ENCODE measurements at places on chromosomes 12 and 14. TPM values are rescaled to one million over a fixed set of nuclear protein-coding genes. Genes with fewer than 3 reads are reported as not detected.

DNA sequence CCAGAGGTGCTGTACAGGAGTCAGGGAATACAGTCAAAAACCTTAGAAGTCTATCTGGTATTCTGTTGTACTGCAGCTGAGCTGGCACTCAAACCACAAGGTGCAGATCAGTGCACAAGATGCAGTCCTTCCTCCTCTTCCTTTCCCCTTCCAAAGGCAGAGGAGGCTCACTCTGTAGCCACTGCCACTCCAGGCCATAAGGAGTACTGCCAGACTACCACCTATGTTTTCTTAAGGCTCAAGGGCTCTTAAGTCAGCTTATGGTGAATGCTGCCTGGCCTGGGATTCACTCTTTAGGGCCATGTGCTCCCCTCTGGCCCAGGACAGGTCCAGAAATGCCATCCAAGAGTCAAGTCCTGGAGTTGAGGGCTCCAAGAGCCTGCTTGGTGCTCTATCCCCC, 200.3 kb downstream of the CRADD start:
- no peak for DNase-seq

GRCh38 chr12:91419809-91420208, 237.2 kb upstream of the DCN start:
- DNase-seq, result no peak

DNA sequence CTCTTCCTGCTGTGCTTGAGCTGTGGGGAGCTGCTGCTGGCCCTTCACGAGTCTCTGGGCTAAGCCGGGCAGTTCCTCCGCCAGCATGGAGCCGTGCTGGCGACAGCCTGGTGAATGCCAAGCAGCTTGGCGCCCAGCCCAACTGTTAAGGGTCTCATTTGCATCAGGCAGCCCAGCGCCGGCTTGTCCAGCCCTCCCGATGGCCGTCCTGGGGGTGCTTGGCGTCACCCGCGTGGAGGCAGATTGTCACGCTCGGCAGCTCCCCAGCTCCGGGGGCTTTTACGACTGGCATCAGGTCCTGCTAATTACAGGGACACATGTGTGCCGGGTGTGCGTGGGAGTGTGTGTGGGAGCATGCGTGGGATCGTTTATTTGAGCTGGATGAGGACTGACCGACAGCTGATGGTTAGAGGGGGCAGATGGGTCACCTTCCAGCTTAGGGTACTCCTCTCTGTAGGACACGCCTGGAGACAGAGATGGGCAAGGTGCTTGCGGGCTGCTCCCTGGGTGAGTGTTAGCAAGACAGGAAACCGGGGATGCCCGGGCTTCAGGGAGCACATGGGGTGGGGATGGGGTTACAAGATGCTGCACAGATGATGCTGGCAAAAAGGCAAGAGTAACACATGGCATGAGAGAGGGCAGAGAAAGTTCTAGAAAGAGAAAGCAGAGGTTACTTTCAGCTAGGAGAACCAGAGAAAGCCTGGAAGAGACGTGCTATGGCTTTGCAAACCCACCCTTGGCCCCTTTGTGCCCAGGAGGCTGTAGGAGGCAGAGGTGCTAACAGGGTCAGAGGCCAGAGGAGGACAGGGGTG, 64.1 kb downstream of the KIF26A start:
- peak; percentile 65 for DNase-seq

Gene NR1H4
- 12.2 TPM for polyA plus RNA-seq

GRCh38 chr14:84874436-84874835, 655.5 kb upstream of the FLRT2 start:
- DNase-seq, result no peak

Gene TMEM63C
- 2.4 TPM for polyA plus RNA-seq

DNA sequence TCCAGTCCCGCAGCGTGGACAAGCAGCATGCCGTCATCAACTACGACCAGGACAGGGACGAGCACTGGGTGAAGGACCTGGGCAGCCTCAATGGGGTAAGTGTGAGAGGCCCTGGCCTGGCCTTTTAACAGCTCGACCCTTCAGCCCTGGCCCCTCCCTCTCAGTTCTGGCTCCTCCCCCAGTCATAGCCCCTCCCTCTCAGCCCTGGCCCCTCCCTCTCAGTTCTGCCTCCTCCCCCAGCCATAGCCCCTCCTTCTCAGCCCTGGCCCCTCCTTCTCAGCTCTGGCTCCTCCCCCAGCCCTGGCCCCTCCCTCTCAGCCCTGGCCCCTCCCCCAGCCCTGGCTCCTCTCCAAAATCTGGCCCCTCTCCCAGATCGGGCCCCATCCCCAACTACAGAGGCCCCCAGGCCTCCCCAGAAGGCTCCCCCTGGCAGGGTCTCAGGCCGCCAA, 11.2 kb downstream of the CEP170B start:
- DNase-seq, result no peak

DNA sequence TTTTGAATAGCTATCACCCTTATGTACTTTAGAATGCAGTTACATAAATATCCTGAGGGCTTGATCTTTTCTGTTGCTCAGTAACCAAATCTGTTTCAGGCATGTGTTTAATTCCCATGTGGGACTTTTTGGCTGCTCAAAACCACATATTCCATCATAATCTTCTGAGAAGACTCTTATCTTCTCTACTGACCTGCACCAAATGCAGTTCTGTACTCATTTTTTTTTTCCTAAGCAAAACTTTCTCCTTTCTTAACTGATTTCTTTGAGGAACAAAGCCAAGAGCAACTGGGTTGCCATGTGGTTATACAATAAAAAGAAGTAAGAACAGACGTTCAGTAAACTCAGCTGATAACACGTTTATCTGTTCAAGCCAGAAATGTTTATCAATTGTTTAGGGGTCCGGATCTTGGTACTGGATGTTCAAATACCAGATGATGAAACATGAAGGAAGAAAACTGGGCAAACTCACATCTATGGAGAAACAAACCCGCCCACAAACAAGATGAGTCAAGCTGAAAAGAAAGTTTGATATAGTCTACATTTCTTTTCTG, 50.1 kb downstream of the TMEM132C start:
- DNase-seq, result no peak

Gene INHBC
- 0.22 TPM for polyA plus RNA-seq

Gene TBC1D30
- 5.7 TPM for polyA plus RNA-seq

Gene CISTR
- polyA plus RNA-seq, result not detected

DNA sequence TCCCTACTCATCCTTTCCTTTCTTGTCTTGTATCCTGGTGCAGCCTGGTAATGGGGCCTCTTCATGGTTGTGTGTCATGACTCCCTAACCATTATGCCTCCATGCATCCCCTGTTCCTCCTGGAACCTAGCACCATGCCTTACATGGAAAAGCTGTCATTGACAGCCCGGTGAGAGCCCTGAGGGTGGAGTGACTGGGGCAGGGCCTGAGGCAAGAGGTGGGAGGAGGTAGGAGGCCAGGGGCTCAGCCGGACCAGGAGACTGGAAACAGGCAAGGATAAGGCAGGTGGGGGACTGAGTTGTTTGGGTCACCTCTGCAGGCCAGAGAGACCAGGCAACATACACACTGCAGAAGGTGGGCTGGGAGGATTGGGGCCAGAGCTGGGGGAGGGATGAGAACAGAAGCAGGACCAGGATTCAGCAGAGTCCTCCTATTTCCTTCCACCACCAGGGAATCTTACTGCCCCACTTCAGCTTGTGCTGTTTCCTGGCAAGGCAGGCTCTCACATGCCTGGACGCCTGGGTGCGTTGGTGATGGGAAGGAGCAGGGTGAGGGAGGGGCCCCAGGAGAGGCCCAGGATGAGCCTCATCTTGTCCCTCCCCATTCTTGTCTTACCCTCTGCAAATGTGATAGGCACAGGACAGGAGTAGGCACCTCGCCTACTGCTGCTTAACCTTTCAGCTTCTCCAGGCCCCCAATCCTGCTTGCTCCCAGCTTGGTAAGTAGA, at the start of gene LTB4R2:
TSS of gene LTB4R2 (plus strand) at position 603 of the 727 bp plus-strand sequence. CDS start 525 bp downstream, outside the sequence.
- no peak for DNase-seq

Gene NPFF
- 0.70 TPM for polyA plus RNA-seq

Gene CHFR
- polyA plus RNA-seq, result 18.9 TPM

- DNase-seq, result no peak
These were observed 67.2 kb upstream of the ACSS3 start for GRCh38 chr12:81010641-81011040.

DNA sequence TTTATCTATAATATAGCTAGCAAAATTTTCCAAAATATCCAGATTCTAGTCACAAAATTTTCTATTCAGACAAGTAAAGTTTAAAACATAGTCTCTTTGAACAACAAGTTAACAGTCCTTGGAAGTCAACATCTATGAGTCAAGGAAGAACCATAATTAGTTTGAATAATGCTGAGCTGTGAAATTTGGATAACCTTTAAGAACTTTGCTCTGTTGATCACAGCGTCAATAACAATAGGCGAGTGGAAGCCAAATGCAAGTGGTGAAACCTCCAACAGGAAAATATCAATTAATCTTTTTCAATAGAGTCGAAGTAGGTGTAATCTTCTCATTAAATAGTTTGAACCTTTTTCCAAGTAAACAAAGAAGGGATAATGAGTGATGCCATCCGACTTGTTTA, 466.6 kb downstream of the FOXG1 start:
- no peak for DNase-seq

GRCh38 chr14:51957950-51958349, 31.4 kb upstream of the RTRAF start:
- DNase-seq, result no peak

GRCh38 chr12:116454950-116455447, 104.2 kb upstream of the MAP1LC3B2 start:
- no peak for DNase-seq

DNA sequence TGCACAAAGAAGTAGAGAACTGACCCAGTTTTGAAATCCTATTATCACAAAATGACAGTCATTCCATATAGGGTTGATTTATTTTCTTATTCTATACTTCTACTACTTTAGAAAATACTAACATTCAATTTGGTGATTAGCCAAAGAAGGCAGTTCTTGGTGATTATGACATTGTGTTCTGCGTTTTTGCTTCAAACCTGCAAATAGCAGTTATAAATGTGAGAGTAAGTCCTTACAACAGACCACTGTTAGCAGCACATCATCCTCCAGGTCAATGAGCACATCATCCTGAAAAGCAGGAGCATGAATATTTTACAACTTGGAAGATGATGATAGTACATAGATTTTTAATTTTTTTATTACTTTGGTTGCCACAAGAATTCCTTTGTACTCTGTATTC, 53.1 kb downstream of the LIN7A start:
- DNase-seq, result no peak
